ENCODE measurements at places on chromosomes 7 and 10. TPM values are rescaled to one million over a fixed set of nuclear protein-coding genes. Genes with fewer than 3 reads are reported as not detected.

DNA sequence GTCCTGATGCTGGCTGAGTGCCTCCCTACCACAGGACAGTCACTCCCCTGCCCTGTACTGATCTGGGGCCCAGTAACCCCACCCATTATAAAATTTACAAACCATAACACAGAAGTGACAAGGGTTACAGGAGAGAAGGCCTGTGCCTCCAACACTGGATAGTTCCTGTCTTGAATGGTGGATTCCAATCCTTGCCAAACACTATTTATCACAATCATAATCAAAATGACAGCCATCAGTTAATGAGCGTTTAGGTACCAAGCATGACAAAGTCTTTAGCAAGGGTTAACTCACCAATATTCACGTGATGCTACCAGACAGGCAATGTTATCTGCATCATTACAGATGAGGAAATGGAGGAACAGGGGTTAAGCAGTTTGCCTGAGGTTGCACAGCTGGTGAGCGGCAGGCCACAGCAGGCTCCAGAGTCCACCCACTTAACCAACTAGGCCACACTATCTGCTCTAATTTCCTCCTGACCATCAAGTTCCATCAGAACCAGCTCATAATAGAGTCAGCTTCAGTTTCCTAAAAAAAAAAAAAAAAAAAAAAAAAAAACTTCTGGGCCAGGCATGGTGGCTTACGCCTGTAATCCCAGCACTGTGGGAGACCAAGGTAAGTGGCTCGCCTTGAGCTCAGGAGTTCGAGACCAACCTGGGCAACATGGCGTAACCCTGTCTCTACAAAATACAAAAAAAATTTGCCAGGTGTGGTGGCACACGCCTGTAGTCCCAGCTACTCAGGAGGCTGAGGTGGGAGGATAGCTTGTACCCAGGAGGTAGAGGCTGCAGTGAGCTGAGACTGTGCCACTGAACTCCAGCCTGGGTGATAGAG is 14.2 kb downstream of the PDLIM1 start:
- DNase-seq: no peak

GRCh38 chr7:74129887-74130286 is 44.3 kb upstream of the EIF4H start:
- DNase-seq: no peak

GRCh38 chr7:7819442-7820247 is 101.2 kb upstream of the RPA3 start:
- DNase-seq: no peak

DNA sequence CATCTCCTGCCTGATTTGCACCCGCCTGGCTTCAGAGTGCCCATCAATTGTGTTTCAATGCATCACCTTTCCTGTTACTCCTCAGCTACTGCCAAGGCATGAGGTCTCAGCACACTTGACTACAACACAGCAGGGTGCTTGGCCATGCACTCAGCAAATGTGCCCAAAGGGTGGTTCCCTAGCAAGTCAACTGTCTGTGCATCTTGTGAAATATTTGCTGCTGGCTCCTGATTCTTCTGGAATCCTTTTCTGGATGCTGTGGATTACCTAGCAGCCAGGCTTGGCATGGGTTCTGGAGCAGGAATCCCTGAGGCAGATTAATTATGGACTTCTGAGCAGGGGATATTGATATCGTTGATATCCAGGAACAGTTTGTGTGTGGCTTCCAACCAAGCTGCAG is 662.6 kb upstream of the MGMT start:
- no peak for DNase-seq

DNA sequence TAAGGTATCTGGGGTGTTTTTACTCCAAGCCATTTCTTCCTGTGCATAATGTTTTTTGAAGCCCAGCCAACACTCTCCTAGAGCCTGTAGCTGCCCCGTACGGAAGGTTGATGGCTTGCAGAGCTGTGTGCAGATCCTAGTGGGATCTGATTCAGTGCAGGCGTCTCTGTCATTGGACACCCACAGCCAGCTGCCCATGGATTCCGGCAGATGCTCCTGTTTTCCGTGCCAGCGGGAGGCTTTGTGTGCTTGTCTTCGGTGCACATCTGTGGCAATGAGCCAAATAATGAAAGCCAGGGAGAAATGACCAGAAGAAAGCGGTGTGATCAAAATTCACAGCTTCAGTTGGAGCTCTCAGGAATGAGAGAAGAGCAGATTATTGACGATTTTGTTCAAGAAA is 426.4 kb downstream of the TYW1 start:
- DNase-seq: no peak

DNA sequence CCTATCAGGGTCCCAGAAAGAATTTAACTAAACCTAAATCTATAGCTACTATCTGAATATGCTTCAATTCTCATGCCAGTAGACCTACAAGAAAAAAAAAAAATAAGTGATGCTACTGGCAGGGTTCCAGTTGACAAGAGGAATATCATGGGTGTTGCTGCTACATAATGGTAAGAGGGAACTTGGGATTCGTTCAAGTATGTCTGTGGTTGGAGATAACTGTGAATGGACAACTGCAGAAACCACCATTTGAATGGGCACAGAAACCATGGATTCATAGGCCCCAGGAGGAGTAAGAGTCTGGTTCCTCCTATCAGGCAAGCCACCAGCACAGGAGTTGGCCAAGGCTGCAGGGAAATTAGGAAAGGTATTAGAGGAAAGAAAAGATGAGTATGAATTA is 287.6 kb upstream of the HGF start:
- no peak for DNase-seq

DNA sequence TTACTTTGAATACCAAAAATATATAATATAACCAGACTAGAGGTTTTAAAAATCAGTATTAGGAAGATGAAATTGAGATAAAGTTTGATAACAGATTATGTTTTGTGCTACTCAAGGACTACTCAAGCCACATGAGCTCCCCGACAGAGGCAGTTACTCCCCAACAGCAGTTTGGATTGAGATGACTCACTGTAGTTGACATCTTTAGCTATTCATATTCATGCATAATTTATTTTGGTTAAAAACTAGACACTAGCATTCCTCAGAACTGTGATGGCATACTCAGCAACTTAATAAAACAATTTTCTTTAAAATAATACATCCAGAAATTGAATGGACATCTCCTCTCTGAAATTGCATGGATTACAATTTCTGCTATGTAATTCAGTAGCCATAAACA is 19.6 kb downstream of the PCLO start:
- DNase-seq: no peak

DNA sequence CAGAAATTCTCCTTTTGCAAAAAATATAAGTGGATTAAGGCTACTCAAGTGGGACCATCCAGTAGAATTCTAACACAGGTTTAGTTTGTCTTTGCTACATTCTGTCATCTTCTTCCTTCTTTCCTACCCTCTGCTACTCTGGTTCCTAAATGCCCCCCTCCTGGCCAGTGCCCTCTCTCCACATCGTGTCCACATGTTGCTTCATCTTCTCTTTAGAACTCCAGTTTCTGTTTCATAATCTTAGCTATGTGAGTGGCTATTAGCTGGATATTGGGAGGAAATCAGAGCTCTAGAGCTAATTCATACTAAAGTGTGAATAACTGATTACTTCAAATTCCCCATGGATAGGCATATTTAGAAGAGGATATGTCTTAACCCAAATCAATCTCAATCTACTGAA is 528.5 kb downstream of the LRMDA start:
- DNase-seq: no peak

The MRPS33 gene
- total RNA-seq: 46.7 TPM

The COBL gene
- not detected for total RNA-seq

The GNGT1 gene
- not detected for total RNA-seq
